ENCODE measurements at places on chromosomes 4 and X.

GRCh38 chrX:133415276-133416105, at the start of gene GPC4:
Gene GPC4 (minus strand): TSS chrX:133415489. CDS start chrX:133414965, 524 bp downstream.
- DNase-seq, result no peak

- no peak for DNase-seq
Observed at GRCh38 chr4:153542834-153543233, 76.7 kb downstream of the TMEM131L start.

DNA sequence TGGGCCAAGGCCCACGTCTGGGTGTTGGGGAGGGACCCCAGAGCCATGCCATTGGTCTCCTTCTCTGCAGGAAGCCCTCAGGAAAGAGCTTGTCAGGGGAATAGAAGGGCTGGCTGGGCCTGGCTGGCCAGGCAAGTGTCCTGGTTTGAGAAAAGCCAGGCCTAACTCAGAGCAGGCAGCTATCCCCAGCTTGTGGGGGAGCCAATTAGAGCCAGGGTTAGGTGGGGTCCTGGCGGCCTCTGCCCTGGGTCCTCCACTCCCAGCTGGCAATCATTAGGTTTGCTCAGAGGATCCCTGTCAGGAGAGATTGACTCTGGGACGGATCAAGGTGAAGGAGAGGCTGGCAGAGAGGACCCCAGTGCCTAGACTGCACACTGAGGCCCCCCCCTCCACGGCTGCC, 64.8 kb downstream of the PJA1 start:
- DNase-seq, result no peak

DNA sequence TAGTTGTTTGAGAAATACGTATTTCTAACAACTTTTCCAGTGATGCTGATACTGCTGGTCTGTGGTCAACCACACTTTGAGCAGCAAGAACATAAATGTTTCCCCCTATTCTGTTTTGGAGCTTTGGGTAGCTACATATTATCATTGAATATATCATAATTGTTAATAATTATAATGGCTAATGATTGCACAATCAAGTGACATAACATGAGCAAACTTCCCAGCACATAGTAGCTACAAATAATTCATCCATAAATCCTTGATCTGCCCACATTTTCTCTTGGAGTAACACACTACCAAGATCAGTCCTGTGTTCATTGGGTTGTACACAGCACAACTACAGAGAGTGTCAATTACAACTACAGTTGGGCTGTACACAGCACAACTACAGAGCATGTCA, 436.3 kb upstream of the MAGEB18 start:
- no peak for DNase-seq

DNA sequence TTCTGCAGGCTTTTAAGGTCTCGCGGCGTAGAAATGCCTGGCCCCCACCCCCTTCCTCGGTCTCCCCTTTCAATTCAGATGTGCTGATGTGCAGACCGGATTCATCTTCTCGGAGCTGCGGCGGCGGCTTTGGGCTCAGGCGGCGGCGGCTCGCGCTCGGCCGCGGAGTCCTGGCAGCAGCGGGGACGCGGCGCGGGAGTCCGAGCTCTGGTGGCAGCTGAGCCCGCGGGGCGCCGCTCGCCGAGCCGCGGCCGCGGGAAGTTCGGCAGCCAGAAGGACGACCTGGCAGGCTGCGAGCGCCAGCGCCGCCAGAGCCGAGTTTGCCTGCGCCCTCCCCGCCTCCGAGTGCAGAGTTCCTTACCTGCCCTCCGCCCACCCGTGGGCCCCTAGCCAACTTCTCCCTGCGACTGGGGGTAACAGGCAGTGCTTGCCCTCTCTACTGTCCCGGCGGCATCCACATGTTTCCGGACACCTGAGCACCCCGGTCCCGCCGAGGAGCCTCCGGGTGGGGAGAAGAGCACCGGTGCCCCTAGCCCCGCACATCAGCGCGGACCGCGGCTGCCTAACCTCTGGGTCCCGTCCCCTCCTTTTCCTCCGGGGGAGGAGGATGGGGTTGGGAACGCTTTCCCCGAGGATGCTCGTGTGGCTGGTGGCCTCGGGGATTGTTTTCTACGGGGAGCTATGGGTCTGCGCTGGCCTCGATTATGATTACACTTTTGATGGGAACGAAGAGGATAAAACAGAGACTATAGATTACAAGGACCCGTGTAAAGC, 448 bp downstream of the TLL1 start:
- DNase-seq, result peak; percentile 43

DNA sequence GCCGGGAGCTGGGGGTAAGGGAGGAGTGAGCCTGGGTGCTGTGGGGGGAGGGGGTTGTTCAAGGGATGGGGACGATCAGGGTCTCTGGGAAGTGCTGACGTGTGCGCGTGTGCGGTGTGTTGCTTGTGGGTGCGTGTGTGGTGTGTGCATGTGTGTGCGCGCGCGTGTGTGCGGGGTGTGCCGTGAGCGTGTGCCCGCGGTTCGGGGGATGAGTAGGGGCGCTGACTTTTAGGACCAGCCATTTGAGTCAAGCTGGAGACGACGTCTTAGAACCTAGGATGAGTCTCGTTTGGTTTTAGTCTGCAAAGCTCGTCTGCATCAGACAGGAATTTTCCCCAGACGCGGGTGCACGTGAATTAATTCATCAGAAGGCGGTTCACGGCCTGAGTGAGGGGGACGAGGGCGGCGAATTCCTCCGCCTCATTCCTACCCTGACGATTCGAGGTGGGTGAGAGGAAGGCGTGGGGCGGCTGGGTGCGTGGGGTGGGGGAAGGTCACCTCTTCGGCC, 950 bp upstream of the TMEM271 start:
- no peak for DNase-seq

DNA sequence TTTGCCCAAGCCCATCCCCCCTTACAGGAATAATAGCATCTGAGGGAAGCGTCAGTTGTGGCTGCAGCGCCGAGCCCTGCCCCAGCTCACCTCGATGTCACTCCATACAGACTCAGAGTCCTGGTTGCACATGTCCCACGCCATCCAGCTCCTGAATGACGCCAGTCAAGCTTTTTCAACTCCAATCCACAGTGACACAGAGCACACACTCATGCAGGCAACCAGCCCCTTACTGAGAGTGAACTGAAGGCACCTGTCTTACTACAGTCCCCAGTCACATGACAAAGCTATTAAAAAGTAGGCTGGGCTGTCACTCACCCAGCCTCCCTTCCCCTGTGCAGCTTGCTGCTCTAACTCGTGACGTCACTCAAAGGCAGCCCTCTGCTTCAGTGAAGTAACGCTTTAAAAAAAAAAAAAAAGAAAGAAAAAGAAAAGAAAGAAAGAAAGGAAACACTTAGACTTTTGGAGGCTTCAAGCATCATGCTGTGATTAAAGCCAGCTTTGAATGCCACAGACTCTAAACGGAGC, at the start of gene PPARGC1A:
Gene PPARGC1A (minus strand): TSS at position 234 of the 528 bp plus-strand sequence. CDS start 90 bp downstream, at position 144.
- no peak for DNase-seq

- DNase-seq, result no peak
Observed at GRCh38 chr4:151458148-151458547, 49.2 kb downstream of the FHIP1A start.

- DNase-seq, result no peak
Observed at GRCh38 chr4:54773022-54773421, 115.3 kb downstream of the KIT start.

DNA sequence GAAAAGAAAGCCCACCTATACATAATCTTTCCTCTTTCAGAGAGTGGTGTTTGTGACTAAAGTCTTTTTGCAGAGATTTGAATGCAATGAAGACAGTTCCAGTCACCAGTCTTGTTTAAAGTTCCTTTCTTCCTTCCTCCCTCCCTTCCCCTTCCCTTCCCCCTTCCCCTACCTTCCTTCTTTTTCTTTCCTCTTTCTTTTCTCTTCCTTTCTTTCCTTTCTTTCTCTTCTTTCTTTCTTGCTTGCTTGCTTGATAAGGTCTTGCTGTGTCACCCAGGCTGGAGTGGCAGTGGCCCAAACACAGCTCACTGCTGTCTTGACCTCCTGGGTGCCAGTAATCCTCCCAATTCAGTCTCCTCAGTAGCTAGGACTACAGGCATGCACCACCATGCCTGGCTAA, 19.0 kb upstream of the ASB5 start:
- no peak for DNase-seq

GRCh38 chr4:94533405-94534223, 81.9 kb downstream of the PDLIM5 start:
- DNase-seq, result no peak

DNA sequence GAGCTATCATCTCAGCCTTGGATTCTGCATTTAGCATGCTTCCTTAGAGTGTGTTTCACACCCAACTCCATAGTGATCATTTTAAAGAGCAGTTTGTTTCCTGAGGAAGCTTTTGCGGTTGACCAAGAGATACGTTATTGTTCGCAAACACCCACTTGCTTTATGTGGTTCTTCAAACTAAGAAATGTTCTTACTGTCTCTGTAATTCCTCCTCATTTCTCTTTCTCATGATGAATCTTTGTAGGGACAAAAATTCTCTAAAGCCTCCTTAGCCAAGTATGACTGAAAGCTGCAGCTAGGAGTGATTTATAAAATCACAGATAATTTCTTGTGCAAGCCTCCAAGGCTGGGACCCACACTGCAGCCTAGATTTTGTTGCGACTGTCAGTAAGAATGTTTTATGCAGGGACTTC, 10.0 kb downstream of the TNIP3 start:
- no peak for DNase-seq

DNA sequence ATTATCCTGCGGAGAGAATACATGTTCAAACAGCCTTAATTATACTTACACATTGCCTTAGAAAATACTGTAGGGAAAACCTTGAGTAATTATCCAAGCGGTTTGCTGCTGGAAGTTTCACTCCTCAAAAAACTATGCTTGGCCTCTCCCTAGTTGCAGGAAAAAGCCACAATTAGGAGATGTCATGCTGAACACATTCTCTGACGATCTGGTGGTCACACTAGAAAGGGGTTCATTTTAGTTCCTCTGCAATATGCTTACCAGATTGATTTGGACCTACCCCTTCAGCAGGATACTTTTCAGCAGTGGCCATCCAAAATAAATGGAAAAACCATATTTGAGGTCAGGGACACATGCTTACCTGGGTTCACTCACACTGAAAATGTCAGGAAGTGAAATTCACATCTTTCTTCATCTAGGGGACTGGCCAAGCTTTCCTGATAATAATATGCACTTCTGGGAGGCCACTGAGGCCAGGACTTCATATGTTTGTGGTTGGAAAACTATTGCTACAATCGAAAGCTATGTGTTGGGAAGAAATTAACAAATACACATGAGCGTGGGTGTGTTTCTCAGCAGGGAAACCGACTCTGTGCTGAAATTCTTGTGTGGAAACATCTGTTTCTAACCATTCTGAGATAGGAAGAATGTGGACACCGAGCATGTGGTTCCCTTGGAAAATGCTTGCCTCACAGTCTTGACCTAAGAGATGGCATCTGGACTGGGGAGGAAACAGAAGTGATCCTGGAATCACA, 68.8 kb downstream of the ATXN3L start:
- DNase-seq, result no peak

DNA sequence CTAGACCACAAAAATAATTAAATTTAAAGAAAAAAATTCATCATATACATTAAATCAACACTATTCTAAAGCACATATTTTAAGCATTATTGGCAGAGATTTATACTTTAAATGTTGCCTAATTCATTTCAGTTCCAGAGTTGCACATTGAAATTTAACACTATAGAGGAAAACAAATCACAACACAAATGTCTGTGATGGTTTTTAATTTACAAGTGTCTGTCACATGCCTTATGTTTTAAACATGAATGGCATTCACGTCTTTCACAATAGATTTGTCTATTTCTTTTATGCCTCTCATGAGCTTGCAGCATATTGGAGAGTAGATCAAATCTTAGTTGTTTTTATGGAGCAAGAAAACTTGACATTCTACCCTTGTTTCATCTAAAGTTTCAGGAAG, 811.3 kb downstream of the NLGN4X start:
- no peak for DNase-seq

- no peak for DNase-seq
Observed at GRCh38 chrX:68868902-68869800, 40.3 kb downstream of the EFNB1 start.

- DNase-seq, result no peak
Observed at GRCh38 chrX:65758505-65758904, 91.1 kb downstream of the MSN start.

GRCh38 chr4:103915224-103915869, 195.6 kb upstream of the TACR3 start:
- DNase-seq, result no peak

GRCh38 chrX:24846550-24847150, 152.9 kb downstream of the POLA1 start:
- DNase-seq, result no peak

- no peak for DNase-seq
Observed at GRCh38 chr4:53227451-53227850, 138.4 kb downstream of the SCFD2 start.

- no peak for DNase-seq
Observed at GRCh38 chrX:2401201-2401589, 99.6 kb downstream of the DHRSX start.

- no peak for DNase-seq
Observed at GRCh38 chrX:3026074-3026815, 15.0 kb upstream of the ARSF start.

GRCh38 chr4:83013902-83014301, 3.3 kb upstream of the LIN54 start:
- DNase-seq, result no peak

DNA sequence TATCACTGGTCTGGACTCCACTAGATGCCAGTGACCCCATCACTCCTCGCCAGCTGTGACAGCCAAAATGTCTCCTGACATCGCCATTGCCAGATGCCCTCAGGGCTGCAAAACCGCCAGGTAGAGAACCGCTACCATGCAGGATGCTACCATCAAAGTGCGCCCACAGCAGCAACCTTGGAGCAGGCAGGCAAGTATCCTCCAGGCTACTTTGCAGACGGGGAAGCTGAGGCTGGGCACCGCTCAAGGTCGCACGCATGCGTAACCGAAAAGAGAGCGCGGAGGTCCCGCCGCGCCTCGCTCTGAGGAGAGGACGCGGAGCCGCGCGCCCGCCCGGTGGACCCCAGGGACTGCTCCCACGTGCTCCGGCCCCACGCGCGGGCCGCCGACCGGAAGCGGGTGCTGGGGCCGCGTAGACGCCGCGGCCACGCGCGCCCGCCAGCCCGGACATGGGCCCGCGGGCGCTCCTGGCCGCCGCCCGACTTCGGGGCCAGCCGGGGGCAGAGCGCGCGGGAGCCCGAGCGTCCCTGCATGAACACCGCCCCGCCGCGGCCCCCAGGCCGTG, at the start of gene STS:
Gene STS (plus strand): TSS at position 300 of the 565 bp plus-strand sequence. CDS start 105,488 bp downstream, outside the sequence.
- peak; percentile 63 for DNase-seq
